Substantia nigra (tissue), 51 donors: ENCODE measurements at places on chromosomes 2 and 18.

GRCh38 chr2:50443868-50444630 lies 587.9 kb downstream of the NRXN1 start:
- DNase-seq: no peak

DNA sequence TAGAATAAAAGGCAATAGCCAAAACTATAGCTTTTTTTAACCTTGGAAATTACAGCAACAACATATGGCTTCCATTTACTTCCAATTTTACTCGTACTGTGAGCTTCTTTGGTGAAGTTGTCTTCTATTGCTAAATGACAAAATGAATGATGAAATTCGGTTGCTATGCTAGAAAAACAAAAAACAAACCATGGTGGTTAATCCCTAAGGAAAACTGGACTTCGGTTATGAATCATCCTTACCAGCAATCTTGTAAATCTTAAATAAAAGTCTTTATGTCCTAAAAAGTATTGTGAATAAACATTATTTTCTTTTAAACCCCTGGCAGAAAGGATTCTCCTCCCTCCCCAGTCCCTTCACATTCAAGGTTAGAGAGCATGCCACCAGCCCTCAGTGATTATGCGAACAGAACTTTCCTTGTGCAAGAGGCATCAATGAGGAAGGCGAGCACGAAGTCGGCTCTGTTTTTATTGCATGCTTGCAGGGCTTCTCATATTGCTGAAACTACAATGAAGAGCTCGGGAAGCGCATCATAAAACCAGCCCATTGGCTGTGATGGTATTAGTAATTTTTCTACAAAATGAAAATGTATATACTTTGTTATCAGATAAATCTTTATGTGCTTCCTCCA lies 62.9 kb downstream of the ZNF521 start:
- no peak for DNase-seq

DNA sequence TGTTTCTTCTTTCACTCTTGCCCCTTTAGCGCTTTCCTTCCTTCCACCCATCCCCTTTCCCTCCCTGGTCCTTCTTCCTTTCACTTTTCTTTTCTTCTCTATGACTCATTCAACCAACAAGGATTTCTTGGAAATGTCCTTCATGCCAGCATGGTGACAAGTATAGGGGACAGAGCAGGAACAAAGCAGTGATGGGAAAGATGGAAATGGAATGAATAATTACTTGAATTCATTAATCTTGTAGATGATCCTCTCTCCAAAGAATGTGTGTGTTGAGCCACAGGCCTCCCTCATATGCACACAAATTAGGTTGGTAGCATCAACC lies 1.5 kb downstream of the VAMP5 start:
- no peak for DNase-seq

- DNase-seq: no peak
These were observed 44.9 kb upstream of the TBC1D8 start for GRCh38 chr2:101195871-101196661.

DNA sequence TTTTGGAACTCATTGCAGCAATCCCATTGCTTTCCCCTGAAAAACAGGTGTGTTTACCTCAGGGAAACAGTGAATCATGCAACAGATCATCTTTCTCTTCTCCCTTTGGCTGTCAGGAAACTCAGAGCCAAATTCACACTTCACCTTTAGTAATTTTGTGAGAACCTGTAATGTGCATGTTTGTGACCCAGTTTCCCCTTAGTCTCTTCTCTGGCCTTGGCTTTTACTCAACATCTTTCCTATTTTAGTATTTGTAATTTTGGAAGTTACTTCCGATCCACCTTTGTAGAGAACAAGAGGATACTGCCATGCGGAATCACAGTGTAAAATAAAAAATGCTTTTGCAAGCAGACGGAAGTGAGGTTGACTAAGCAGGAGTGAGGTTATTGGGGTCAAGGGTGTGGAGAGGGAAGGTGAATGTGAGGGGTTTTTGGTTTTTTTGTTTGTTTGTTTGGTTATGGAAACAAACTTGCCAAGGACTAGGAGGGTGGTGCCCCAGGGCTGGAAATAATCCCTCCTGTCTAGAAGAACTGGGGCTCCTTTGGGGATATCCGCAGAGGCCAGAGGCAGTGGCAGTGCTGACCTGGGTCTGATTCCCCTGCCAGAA lies 14.0 kb downstream of the ASPRV1 start:
- no peak for DNase-seq

DNA sequence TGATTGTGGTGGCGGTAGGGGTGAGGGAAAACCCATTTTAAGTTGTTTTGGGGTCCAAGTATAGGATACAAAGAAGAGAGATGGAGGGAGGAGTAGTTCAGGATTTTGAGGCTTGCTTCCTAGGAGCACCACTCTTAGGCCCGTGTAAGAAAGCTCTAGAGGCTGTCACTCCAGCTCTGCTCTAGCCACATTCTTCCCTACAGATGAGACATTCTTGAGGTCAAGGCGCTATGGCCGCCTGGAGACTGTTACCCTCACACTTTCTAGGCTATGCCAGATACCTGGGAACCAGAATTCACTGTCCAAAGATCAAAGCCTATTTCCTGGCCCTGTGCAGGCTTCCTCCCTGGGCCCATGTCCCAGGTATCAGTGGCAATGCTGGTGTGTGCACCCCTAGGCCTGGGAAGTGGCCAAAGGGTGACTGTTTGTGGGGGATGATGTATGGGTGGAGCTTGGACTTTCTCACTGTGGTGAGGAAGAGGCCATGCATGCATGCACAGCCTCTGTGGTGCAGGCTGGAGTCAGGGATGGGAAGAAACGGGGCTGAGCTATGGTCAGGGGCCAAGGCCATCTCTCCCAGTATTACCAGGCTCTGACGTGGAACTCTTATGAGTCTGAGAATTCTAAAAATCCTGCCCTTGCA lies 7.0 kb upstream of the TTL start:
- DNase-seq: no peak

GRCh38 chr2:160275656-160276055 lies 75.6 kb upstream of the ITGB6 start:
- no peak for DNase-seq

DNA sequence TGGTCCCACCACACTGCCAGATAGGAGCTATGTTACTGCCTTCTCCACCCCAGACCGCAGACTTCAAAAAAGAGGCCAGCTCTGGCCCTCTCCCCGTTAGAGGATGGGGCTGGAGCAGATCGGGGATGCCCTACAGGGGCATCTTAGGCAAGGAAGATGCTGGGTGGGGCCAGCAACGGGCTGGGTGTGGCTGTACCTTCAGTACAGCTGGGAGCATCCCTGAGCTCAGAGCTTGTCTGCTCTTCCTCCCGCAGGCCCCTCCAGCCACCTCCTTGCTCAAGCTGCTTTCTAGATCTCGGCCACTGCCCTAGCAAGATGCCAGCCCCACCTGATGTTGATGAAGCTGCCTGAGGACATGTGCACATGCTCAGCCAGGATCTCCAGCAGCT lies 9.8 kb downstream of the PTPRN start:
- no peak for DNase-seq

- no peak for DNase-seq
These were observed 125.4 kb downstream of the SPTBN1 start for GRCh38 chr2:54581326-54582039.
